ENCODE measurements at places on chromosomes 1 and 21. TPM values are rescaled to one million over a fixed set of nuclear protein-coding genes. Genes with fewer than 3 reads are reported as not detected.

DNA sequence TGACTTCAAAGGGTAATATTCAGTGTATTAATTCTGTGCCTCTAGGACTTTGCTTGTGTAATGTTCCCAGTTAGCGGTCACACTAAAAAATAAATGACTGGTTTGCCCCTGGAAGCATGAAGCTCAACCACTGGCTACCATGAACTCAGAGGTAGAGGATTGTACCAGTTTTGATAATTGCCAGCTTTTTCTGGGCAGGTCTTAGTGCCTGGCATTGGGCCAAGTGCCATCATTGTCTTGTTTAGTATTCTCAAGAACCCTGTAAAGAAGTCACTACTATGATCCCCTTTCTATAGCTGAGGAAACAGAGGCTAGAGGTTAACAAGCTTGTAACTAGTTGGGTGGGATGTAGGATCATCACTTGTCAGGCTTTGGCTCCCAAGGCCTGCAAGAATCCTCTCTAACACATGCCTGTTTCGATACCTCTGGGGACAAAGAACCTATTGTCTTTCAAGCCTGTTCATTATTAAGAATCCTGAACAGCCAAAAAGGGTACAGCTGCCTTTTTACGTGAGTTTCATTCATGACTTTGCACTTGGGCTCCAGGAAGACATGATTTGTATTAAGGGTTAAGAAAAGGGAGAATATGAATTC is 121.9 kb upstream of the JUN start:
- no peak for ATAC-seq

DNA sequence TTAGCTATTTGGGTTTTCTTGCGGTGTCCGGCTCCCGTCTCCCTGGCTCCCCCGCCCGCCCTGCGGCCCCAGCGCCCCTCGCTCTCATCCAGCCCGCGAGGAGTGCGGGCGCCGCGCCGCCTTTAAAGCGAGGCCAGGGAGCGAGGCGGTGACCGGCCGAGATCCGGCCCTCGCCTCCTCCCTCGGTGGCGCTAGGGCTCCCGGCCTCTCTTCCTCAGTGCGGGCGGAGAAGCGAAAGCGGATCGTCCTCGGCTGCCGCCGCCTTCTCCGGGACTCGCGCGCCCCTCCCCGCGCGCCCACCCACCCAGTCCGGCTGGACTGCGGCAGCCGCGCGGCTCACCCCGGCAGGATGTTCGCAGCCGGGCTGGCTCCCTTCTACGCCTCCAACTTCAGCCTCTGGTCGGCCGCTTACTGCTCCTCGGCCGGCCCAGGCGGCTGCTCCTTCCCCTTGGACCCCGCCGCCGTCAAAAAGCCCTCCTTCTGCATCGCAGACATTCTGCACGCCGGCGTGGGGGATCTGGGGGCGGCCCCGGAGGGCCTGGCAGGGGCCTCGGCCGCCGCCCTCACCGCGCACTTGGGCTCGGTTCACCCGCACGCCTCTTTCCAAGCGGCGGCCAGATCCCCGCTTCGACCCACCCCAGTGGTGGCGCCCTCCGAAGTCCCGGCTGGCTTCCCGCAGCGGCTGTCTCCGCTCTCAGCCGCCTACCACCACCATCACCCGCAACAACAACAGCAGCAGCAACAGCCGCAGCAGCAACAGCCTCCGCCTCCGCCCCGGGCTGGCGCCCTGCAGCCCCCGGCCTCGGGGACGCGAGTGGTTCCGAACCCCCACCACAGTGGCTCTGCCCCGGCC is 492 bp downstream of the HLX start:
- ATAC-seq = peak; percentile 68

DNA sequence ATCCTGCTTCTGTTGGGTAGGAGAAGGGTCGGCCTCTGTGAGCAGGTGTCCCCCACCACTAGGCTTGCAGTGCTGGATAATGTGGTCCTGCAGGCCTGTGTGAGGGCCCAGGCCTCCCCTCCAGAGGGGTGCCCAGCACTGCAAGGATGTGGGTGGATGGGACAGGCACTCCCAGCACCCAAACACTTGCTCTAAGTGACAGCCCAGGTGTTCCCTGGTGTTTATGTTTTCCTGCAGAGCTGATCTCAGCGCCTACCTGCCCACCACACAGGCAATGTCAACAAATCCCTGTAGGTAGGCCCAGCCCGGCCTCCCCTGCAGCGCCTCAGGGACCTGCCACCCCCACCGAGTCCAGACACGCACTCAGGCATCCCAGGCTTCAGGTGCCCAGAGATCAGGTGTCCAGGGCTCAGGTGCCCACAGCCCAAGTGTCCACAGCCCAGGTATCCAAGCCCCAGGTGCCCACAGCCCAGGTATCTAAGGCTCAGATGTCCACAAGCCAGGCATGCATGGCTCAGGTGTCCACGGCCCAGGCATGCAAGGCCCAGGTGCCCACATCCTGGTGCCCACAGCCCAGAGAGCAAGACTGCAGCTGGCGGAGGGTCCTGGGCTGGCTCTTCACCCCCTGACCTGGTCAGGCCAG is 59.2 kb downstream of the WNT9A start:
- no peak for ATAC-seq

- ATAC-seq = no peak
Measured at GRCh38 chr1:7488475-7488842, 282.6 kb upstream of the VAMP3 start.

DNA sequence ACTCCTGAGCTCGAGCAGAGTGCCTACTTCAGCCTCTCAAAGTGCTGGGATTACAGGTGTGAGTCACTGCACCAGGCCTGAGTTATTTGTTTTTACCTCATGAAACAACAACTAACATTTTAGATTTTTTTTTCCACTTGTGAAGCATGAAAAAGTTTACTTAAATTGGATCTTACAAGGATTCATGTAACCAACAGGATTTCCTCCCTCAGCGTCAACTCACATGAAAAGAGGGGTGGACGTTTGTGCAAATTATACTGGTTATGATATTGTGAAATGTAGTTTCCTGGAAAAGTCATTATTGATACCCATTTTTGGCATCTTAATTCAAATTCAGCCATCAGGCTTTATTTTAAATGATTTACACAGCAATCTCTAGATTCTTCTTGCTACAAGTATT is 6.5 kb downstream of the CNST start:
- no peak for ATAC-seq

Gene ASPM
- 31.6 TPM for total RNA-seq

Gene OLIG2
- 0.18 TPM for total RNA-seq
